ENCODE measurements at places on chromosomes 2 and 18.

GRCh38 chr2:98805412-98806171 lies 74.7 kb upstream of the MGAT4A start:
- DNase-seq = no peak

- DNase-seq = no peak
Observed at GRCh38 chr2:189997016-189997415, 65.5 kb downstream of the MSTN start.

DNA sequence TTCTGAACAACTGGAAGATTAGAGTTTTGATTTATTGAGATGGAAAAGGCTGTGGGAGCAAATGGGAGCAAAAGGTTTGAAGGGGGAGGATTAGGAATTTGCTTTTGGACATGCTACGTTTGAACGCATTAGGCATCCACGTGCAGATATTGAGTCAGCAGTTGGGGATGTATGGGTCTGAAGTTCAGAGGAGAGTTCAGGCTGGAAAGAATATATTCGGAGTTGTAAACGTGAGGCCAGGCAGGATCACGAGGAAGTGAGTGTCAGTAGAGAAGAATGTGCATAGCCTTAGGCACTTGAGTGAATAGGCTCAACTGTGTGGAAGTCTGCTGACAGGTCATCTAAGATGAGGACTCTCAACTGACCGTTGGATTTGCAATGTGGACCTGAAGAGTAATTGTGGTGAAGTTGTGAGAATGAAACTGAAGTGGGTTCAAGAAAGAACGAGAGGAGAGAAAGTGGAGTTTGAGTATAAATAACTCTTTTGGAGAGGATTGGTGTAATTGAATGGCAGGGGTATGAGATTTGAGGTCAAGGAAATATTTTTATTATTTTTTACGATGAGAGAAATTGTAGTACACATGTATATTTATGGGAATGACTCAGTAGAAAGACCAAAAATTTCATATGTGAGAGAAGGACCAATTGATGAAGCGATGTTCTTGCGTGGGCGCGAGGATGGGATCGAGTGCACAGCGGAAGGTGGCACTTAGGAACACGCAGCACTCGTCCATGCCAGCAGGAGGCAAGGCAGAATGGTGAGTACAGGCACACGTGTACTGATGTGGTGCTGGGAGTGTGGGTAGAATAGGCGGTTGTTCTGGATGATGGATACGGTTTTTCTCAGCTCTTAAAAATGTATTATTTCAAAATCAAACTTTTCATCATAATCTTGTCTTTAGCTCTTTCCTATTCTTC lies 40.5 kb upstream of the POLE4 start:
- DNase-seq = no peak

DNA sequence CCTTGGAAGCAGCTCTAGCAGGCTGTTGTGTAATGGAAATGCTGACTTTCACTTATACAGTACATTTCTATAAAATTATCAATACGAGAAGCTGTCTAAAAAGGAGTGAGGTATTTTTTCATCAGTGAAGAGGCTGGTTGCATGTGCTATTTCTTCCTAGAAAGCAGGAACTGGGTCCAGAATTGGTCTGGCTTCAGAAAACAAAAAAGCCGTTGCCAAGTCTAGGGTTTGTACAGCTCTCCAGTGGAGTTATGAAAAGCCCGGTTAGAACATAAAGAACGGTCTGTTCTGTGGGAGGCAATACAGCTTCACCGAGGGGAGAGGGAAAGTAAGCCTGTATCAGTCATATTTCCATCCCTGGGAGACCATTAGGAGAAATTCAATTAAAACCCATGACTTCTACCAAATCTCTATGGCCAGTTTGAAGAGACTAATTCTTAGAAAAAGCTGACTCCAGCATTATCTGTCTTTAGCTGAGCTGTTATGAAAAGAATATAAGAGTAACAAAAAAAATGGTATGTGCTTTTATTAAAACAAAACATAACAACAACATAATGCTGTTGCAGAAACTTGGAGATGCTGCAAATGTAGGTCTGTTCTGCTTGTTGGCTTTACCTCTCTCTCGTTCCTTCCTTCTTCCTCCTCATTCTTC lies 217.0 kb downstream of the CMPK2 start:
- DNase-seq = no peak

DNA sequence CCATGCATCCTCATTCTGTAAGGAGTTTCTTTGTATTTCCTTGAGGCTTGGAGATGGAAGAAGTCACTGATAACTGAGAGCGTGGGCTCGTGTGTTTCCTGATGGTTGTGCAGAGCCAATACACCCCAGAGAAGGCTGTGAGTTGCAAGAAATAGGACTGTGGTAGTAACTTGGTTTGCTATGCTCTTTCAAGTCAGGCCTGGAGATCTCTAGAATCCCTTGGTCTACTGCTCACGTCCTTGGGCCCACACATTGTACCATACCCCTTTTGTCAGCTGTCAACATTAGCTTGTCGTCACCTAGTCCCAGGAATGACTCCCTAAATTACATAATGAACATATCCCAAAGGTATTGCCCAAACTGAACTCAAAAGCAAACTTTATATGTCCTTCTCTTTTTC lies 238.3 kb upstream of the REV1 start:
- no peak for DNase-seq

GRCh38 chr2:46981662-46982350 lies 66.2 kb upstream of the MCFD2 start:
- no peak for DNase-seq

GRCh38 chr2:220148471-220149248 lies 521.2 kb downstream of the SLC4A3 start:
- no peak for DNase-seq

DNA sequence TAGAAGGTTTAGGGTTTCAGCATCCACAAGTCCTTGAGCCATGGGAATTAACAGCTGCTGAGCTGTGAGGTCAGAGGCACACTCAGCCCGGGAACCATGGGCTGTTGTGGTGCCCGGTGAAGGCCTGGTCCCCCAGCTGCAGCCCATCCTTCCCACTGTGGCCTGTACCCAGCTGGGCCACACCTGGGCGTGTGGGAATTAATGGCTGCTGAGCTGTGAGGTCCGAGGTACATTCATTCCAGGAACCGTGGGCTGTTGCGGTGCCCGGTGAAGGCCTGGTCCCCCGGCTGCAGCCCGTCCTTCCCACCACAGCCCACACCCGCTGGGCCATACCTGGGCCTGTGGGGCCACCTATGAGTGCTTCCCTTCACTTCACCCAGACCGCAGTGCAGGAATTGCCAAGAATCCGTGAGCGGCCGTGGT lies 25.2 kb downstream of the TMEM18 start:
- peak; percentile 28 for DNase-seq

DNA sequence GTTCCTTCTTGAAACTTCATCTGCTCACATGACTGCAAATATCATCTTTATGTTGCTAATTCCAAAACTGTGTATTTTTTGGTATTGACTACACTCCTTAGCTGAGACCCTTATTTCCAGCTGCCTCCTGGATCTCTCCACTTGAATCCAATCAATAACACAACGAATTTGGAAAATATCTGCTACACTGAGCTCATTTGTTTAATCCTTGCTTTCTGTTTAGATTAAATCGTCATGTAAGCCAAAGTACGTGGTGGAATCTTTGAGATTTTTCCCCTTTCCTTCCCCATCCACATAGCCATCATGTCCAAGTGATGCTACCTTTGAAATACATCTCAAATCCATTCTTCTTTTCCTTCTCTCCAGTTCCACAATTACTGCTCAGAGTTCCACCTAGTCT lies 15.6 kb downstream of the OTX1 start:
- no peak for DNase-seq

DNA sequence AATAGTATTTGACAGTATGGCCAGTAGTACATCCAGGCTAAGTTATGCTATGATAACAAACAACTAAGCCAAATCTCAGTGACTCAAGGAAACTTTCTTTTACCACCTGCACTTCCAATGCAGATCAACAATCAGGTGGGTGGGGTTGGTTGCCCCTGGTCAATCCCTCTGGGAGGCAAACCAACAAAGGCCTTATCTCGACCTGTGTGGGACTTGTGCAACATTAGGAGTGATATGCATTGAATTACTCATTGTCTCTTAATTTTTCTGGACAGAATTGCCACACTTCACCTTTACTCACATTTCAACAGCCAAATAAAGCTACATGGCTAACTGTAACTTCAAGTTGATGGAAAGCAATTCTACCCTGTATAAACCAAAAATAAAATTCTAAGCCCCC lies 1049.3 kb upstream of the CDH2 start:
- DNase-seq = no peak

DNA sequence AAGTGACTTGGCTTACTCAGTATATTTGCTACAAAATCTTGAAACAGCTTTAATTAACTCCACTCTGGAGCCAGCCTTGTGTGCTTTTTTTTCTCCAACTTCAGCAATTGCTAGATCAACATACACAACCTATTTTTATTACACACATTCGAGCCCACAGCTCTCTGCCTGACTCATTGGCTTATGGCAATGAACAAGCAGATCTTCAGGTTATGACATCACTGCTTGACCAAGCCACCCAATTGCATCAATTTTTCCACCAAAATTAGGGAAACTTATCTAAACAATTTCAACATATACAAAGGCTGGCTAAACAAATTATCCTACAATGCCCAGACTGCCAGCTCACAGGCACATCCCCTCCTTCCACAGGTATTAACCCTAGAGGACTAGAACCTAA lies 39.6 kb upstream of the PDK1 start:
- DNase-seq = no peak

- peak; percentile 70 for DNase-seq
Observed at GRCh38 chr18:46042571-46043123, 29.4 kb downstream of the PSTPIP2 start.

DNA sequence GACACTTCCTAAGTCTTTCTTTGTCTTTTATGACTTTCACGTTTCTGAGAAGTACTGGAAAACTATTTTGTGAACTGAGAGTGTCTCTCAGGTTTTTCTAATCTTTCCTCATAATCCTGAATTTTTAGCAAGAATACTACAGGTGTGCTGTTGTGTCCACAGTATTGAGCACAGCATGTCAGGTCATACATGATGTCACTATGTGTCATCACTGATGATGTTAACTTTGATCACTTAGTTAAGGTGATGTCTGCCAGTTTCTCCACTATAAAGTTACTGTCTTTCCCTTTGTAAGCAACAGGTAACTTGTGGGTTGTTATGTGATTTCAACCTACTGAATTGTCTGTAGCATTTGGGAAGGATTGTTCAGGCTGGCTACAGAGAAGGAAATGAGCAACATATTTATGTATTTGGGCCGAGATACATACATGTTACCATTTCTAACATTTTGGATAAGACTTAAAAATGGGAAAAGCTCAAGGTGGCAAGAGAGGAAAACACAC lies 11.1 kb downstream of the MATN3 start:
- no peak for DNase-seq

GRCh38 chr2:176063958-176064357 lies 19.8 kb downstream of the EVX2 start:
- DNase-seq = no peak

GRCh38 chr2:1371082-1371481 lies 42.2 kb upstream of the TPO start:
- no peak for DNase-seq

- DNase-seq = no peak
Observed at GRCh38 chr2:63743170-63743981, 98.3 kb upstream of the UGP2 start.

GRCh38 chr2:205901491-205901890 lies 184.5 kb downstream of the INO80D start:
- no peak for DNase-seq

GRCh38 chr2:211259831-211260476 lies 703.6 kb downstream of the CPS1 start:
- no peak for DNase-seq

DNA sequence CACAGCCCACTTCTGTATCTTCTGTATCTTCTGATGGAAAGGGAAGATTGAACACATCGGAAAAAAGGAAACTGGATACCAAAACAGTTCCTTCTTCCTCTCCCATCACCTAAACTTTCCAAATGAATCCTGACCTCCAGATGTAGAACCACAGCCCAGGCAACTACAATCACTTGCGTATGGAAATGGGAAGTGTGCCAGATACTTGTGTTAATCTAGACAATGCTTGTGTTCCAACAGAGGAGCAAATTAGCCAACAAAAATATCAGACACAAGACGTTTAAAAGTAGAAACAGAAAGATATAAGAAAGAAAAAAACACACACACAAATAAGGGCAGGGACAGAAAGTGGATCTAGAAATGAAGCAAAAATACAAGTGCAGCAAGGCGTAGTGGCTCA lies 31.4 kb upstream of the DUSP2 start:
- DNase-seq = no peak

DNA sequence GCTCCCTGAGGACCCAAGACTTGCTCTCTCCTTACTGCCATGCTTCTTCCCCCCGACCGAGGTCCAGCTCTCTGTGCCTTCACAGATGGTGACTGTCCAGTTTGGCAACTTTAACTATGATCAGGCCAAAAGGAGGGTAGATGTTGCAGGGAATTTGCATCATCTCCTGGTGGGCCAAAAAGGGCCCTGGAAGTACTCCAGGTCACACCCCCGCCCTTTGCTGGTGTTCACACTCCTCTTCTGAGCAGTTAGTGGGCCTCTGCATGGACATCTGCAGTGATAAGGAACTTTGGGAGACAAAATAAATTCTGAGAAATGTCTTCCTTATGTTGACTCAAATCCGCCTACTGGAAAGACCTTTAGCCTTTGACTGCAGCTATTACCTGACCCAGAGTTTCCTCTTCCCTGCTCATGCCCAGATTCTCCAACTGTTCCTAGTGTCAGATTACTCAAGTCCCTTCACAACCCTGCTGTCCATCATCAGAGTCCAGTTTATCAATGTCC lies 234.4 kb downstream of the LOXHD1 start:
- DNase-seq = peak; percentile 36

GRCh38 chr18:28961669-28962228 lies 784.8 kb upstream of the CDH2 start:
- no peak for DNase-seq
